ENCODE measurements at places on chromosomes 12 and 14.

GRCh38 chr14:77305696-77306095 is 15.0 kb downstream of the POMT2 start:
- DNase-seq: no peak

DNA sequence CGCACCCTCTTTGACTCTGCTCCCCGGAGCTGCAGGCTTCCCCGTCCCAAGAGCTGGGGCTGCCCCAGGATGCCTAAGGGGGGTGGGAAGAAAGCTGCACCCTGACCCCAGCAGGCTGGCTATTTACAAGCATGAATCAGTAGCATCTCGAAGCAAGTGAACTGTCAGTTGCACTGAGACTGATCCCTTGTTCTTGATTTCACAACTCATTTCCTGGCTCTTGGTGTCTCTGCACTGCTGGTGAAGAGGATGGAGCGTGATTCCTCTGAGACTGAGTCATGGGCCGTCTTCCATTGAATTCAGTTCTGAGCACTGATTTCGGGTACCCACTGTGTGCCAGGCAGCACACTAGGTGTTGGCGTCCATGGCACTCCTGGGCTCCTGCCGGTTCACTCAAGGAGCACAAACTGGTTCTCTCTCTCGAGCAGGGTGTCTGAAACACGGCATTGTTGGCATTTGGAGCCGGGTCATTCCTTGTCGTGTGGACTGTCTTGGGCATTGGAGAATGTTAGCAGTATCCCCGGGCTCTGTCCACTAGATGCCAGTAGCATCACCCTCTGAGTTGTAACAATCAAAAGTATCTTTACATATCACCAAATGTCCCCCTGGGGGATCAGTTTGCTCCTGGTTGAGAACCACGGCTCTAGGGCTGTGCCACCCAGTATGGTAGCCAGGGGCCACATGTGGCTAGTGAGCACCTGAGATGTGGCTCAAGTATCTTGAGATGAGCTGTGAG is 86.9 kb downstream of the RIN3 start:
- no peak for DNase-seq

DNA sequence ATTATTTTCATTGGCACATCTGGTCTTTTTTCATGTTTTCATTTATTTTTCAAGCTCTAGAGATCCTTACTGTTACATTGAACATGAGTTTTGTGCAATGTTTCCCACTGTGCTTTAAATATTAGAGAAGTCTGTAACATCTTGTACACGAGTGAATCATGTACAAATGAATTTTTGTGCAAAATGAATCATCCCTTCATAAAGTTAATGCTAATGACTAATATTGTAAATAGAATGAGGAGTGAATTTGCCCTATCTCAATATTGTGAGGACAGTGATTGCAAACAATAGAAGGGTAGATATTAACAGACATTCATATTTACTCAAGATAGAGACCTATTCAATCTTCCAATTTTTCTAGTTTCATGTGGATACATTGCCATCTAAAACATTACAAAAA is 463.3 kb upstream of the FOXG1 start:
- DNase-seq: no peak

DNA sequence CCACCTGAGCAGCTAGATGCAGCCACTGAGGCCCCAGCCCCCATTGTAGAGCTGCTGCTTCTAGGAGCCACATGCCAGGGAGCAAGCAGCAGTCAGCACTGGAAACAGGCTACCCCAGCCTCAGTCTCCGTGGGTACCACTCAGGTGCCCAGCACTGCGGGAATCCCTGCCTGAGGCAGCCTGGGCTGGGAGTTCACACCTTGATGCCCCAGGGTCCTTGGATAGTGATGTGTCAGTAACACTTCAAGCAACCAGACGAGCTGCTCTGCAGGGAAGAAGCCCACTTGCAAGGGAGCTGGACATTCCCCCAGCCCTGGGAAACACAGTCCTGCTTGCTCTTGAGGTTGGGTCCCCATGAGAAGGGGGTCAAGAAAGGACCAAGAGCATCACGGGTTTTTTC is 90.7 kb downstream of the ZFP36L1 start:
- DNase-seq: no peak

DNA sequence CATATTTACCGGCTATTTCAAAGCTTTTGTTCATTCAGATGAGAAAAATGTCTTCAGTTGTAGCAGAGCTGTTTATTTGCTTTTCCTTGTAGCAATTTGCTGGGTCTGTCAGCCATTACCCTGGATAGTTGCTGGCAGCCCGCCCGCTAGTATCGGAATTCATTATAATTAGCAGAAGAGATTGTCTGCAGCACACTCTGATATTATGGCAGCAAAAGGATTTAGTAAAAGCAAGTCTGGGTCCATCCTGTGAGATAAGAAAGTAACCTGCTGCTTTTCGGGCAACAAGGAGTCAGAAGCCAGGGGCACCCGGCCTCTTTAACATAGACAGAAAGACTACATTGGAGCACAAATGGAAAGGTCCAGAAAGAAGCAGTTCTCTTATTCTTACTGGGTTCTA is 6.1 kb upstream of the SLC35E3 start:
- no peak for DNase-seq

GRCh38 chr12:3336606-3337311 is 154.2 kb upstream of the PRMT8 start:
- no peak for DNase-seq

DNA sequence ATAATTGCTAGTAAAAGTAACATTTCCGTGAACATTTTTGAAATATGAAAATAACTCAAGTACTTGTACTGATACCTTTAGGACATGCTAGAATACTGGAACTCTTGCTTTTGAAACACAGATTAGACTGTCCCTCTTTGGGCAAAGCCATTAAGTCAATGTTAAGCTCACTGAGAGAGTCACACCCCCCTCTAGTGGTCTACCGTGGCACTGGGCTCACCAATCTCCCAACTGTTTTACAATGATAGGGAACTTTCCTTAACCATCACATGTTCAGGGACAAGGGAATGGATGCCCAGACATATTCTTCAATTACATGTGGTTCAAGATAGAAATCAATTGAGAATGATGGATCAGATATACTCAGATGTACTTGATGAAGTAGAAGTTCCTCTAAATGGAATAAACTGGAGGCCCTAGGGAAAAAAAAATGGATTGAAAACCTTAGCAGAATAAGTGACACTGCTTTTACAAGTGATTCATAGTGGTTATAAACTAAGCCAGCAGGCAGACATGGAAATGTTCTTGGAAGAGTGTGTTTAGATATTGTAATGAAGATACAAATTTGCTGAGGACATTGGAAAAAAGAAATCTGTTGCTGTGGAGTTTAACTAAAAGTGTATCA is 17.8 kb downstream of the NANOG start:
- DNase-seq: peak; percentile 63

GRCh38 chr14:65346895-65347294 is 65.6 kb upstream of the FUT8 start:
- no peak for DNase-seq

- DNase-seq: no peak
Observed at GRCh38 chr12:43102546-43103264, 449.3 kb downstream of the ADAMTS20 start.

- no peak for DNase-seq
Observed at GRCh38 chr12:59839514-59839913, 243.7 kb downstream of the SLC16A7 start.

- DNase-seq: no peak
Observed at GRCh38 chr14:28830115-28830534, 63.5 kb downstream of the FOXG1 start.

- peak; percentile 25 for DNase-seq
Observed at GRCh38 chr14:106843386-106843785, 1317.0 kb downstream of the TMEM121 start.

GRCh38 chr14:96683562-96684289 is 113.5 kb upstream of the VRK1 start:
- DNase-seq: no peak

DNA sequence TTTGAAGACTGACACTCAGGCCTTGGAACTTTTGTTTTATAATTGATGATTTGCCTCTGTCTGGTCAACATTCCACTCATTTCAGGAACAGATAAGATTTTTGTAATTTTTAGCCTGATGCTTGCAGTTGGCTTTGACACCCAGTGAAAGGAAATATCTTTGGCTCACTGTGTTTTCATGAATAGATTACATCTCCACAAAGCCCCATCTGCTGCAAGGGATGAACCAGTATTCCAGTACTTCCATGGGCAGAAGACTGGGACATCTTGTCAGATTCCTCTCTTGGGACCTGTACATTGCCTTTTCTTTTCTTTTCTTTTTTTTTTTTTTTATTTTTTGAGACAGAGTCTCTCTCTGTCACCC is 28.4 kb downstream of the GSG1 start:
- DNase-seq: no peak

DNA sequence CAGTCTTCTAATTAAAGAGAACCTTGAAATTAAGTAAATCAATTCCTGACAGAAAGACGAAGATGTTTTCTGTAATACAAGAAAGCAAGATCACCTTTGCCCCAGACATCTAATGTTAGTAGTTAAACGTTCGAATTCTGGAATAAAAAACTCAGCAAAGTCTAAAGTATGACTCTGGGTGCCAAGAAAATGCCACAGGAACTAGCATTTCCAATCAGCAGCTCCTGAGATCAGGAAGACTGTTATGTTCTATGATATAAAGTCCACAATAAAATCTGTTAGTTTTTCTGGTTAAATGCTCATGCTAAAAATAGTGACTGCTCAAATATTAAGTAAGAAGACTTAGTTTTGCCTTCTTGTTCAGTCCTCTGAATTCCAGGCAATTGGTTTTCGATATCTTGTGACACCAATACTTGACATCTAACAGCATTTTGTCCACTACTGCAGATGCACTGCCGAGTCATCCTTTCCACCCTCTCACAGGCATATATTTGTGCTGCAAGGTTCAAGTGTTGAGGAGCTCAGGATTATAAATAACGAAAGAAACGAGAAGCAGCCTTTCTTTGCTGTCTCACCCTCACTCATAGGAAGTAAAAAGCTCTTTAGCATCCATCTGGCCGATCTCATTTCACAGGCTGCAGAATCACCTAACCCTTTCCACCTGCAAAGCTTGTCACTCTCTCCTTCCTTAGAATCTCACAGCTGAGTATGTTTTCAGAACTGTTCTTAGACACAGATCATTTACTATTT is 32.0 kb downstream of the SSH1 start:
- no peak for DNase-seq

GRCh38 chr14:51328064-51328771 is 88.2 kb downstream of the TMX1 start:
- DNase-seq: peak; percentile 6

Measured in CD4-positive, alpha-beta T cell treated with Interleukin-17A for 4 hours (primary cell).